M059J (cell line): ENCODE measurements at places on chromosomes 3 and 15.

GRCh38 chr3:184016169-184016570 is 1.5 kb downstream of the ABCC5 start:
- DNase-seq, result no peak

DNA sequence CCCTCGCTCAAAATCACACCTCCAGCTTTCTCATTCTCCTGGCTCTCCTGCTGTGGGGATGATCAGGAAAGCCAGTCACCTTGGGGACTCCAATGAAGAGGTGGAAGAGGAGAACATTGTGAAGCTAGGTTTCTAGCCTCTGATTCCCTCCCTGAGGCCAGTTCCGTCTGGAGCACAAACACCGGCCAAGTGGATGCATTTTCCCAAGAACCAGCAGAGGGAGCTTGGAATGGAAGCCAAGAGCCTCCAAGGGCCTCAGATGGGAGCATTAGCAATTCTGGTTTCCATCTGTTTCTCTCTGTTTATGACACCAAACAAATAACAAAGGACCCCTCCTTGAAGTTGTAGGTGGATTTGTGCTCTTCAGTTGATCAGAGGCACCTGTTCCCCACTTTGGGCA is 40.6 kb upstream of the NMNAT3 start:
- DNase-seq, result peak; percentile 74

DNA sequence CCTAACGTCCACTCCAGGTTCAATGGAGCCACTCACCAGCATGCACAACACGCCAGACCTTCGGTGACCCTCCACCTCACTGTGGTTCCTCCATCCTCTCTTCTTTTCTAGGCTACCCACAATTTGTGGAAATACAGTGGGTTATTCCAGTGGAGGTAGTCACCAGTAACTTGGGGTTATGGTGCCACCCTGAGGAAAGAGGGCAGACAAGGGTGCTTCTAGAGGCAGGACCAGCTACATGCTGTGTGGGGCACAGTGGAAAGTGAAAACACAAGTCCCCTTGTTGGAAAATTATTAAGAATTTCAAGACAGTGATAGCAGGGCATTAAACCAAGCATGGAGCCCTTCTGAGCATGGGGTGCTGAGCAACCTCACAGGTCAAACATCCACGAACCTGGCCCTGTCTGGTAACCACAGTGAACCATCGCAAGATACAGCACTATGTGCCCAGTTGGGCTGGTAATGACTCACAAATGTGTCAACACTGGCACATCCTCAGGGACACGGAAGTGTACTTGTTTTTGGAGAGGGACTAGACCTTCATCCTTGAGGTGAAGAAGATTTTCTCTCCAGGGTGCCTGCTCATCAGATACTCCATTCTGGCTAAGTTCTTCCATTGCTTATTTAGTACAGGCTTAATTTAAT is 166.7 kb downstream of the STT3B start:
- peak; percentile 79 for DNase-seq

- DNase-seq, result peak; percentile 42
These were observed 12.1 kb downstream of the ZDHHC19 start for GRCh38 chr3:196198771-196199753.

- DNase-seq, result peak; percentile 84
These were observed 31.8 kb downstream of the LPP start for GRCh38 chr3:188185717-188186251.

DNA sequence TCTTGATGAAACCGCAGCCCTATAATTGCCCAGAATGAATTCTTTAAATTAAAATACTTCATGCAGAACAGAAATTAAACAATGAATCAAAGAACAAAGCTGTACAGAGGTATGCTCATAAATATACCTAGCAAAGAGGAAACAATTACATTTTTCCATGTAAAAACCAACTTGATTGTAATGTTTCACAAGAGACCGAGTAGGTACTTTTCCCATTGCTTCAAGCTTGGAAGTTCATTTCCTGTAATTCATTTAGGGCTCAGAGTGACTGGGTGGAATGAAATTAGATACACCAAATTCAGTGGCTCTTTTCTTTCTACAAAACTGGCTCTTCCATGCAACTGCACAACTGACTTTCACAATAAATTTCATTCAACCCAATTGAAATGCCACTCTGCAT is 51.4 kb downstream of the FHIT start:
- DNase-seq, result no peak

- DNase-seq, result peak; percentile 15
These were observed 41.6 kb downstream of the PARP15 start for GRCh38 chr3:122619040-122619439.

DNA sequence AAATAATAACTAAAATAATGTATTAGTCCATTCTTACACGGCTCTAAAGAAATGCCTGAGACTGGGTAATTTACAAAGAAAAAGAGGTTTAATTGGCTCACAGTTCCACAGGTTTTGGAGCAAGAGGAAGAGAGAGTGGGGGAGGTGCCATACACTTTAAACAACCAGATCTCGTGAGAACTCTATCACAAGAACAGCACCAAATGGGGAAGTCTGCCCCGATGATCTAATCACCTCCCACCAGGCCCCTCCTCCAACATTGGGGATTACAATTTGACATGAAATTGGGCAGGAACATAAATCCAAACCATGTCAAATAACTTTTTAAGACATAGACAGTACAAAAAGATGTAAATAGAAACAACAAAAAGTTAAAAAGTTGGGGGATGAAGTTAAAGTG is 63.2 kb downstream of the ILDR1 start:
- DNase-seq, result no peak

DNA sequence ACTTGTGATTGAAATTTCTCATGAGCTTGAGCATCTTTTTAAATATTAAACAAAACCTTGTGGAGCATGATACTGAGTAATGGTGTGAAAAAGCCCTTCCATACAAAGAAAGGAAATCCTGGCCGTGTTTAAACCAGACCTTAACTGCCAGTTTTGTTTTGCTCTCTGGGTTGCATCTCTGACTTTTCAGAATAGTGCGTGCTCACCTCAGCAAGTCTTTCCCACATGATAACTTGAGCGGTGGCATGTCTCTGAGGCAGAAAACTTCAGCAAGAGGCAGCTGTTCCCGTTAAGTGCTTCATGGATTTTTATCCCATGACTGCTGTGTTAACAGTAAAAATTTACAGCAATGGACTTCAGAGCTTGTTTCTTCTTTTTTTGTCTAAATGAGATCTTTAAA is 393.3 kb downstream of the FEZF2 start:
- no peak for DNase-seq

- no peak for DNase-seq
These were observed 73.5 kb downstream of the CLASP2 start for GRCh38 chr3:33644582-33644981.

GRCh38 chr3:53114011-53114400 is 16.2 kb downstream of the RFT1 start:
- peak; percentile 70 for DNase-seq

DNA sequence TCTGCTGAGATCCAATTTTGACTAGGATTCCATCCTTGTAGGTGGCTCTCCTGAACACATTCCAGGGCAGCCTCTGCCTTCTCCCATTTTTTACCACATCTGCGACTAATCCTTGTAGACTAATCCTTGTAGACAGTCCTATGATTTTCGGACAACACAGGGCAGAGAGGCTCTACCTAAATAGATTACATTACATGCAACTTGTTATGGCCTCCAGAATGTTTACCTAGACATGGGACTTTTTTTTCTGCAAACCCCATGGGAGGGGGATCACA is 239.3 kb upstream of the WNT5A start:
- DNase-seq, result no peak

DNA sequence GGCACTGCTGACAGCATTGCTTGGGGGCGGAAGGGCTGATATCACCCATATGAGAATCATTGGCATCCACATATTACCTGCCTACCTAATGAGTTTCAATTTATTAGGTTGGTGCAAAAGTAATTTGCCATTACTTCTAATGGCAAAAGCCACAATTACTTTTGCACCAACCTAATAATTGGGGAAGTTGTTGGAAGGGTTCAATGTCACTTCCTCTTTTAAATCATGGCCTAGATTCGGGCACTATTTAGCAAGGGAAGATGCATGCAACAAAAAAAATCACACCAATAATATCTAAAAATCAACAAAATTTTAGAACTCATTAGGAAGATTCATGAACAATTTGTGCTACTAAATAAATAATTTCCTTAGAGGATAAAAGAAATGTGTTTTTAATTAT is 56.0 kb upstream of the AGTR1 start:
- no peak for DNase-seq

GRCh38 chr3:16343101-16343500 is 78.1 kb downstream of the OXNAD1 start:
- DNase-seq, result no peak

DNA sequence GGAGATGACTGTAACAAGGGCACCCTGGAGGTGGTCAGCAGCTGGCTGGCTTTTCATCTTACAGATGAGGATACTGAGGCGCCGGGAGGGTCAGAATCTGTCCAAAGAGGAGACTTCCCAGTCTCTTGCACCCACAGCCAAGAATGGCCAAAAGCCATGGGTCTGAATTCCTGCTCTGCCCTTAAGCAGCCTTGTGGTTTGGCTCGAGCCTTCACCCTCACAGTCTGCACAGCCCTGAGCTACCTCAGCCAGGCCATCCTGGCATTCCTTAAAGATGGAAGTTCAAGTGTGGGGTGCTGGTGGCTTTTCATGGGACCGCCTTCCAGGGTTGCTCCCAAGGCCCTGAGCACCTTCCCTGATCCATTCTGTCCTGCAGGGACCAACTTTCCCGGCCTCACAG is 59.2 kb downstream of the CACNA2D2 start:
- peak; percentile 11 for DNase-seq

GRCh38 chr3:4977853-4978203 is 1.4 kb upstream of the BHLHE40 start:
- DNase-seq, result no peak
